ENCODE measurements at places on chromosomes 7 and 10. TPM values are rescaled to one million over a fixed set of nuclear protein-coding genes. Genes with fewer than 3 reads are reported as not detected.

Gene GJD4
- total RNA-seq, result not detected

Gene MMD2
- not detected for total RNA-seq

Gene TMEM236
- total RNA-seq, result 0.04 TPM

Gene NPFFR1
- not detected for total RNA-seq

Gene SPOCK2
- not detected for total RNA-seq

Gene STAG3
- 8.1 TPM for total RNA-seq

Gene ADAM8
- 3.8 TPM for total RNA-seq

Gene C10orf53
- total RNA-seq, result not detected

Gene MEOX2
- not detected for total RNA-seq

Gene CYP3A5
- not detected for total RNA-seq

Gene AKR1C1
- not detected for total RNA-seq

Gene C10orf143
- 0.75 TPM for total RNA-seq

Gene MOGAT3
- not detected for total RNA-seq

Gene C10orf105
- not detected for total RNA-seq

Gene FGFBP3
- total RNA-seq, result 0.71 TPM

Gene OPN4
- not detected for total RNA-seq

Gene GNGT1
- total RNA-seq, result not detected

Gene NEURL1
- total RNA-seq, result 0.04 TPM

Gene PHKG1
- 0.22 TPM for total RNA-seq

Gene TBX20
- total RNA-seq, result not detected

Gene ACSM6
- not detected for total RNA-seq

Gene ZNF32
- 34.7 TPM for total RNA-seq

Gene ANKRD2
- not detected for total RNA-seq

Gene BUD23
- 41.9 TPM for total RNA-seq

Gene ITGB8
- total RNA-seq, result 0.07 TPM

Gene TMEM196
- not detected for total RNA-seq

Gene GIMAP7
- not detected for total RNA-seq

Gene FANK1
- not detected for total RNA-seq

Gene STRIP2
- 0.15 TPM for total RNA-seq

Gene HEPACAM2
- 0.30 TPM for total RNA-seq

Gene CADPS2
- not detected for total RNA-seq

Gene CCDC126
- 8.9 TPM for total RNA-seq

Gene ZNF398
- total RNA-seq, result 8.4 TPM

Gene SEMA4G
- not detected for total RNA-seq

Gene SLC39A12
- total RNA-seq, result not detected

Gene GHRHR
- total RNA-seq, result not detected

Gene EVX1
- total RNA-seq, result not detected

Gene UTF1
- total RNA-seq, result not detected

Gene WEE2
- total RNA-seq, result not detected

Gene SCIN
- total RNA-seq, result not detected

Gene CRHR2
- total RNA-seq, result not detected

Gene NANOS1
- total RNA-seq, result 3.1 TPM

Gene CALML5
- total RNA-seq, result not detected

Gene THSD7A
- total RNA-seq, result not detected

Gene MTPN
- 60.5 TPM for total RNA-seq

Gene SPDYE1
- total RNA-seq, result not detected

Gene SUN3
- not detected for total RNA-seq

Gene HSPA12A
- 0.07 TPM for total RNA-seq

Gene VSTM2A
- not detected for total RNA-seq

Gene PTEN
- total RNA-seq, result 161 TPM

Gene CYP2C8
- not detected for total RNA-seq

Gene SOSTDC1
- total RNA-seq, result not detected

Gene PARD3
- not detected for total RNA-seq

Gene IKZF1
- total RNA-seq, result 118 TPM
